ENCODE measurements at places on chromosomes 16 and 17.

- no peak for ATAC-seq
Observed at GRCh38 chr16:11084484-11084875, 140.1 kb downstream of the CLEC16A start.

DNA sequence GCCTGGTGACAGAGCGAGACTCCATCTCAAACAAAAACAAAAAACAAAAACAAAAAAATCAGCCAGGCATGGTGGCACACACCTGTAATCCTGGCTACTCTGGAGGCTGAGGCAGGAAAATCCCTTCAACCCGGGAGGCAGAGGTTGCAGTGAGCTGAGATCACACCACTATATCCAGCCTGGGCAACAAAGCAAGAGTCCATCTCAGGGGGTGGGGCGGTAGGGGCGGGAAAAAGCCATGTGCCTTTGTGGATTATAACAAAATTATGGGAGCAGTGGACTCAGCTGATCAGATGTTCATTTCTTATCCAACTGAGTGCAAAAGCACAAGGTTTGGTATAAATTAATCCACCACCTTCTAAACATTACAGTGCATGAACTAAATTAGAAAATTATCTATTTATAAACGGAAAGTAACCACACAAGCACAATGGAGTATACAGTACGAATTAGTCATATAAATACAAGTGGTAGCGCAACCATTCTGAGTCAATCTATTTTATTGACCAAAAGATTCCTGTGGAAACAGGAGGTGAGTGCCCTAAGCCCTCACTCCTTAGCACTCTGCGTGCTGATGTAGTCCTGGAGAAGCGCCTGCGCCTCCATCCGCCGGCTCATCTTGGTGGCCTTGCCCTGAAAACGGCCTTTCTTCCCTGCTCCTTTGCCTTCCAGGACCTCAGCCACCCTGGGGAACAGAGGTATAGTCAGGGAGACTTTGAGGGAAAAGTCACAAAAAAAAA, 14.0 kb downstream of the AARSD1 start:
- ATAC-seq, result no peak

DNA sequence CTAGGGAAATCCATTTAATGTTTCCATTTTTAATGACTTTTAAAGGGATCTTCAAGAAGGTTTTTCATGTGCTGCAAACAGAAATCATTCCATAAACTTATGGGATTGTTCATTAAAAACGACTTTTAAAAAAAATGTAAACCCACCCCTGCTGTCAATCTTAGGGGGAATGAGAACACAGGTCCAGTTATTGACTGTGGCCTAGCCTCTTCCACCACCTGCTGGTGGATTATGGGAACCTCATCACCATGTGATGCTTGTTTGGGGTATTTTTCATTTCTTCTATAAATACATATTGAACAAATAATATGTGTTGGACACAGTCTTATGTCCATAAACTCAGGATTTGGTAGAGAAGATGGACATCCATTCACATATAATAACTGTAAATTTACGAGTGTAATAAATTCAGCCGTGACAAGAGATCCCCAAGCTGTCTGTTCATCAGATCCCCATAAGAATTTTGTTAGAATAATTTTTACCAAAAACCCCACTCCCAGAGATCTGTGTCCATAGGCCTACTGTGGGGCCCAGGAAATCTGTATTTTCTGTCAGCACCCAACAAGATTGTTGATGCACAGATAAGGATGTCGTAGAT, 42.0 kb upstream of the TMC5 start:
- peak; percentile 73 for ATAC-seq

- ATAC-seq, result no peak
Observed at GRCh38 chr17:22411185-22411784, 719.0 kb downstream of the KCNJ18 start.

GRCh38 chr16:23240994-23241393, 58.4 kb downstream of the SCNN1G start:
- ATAC-seq, result no peak

Data from stimulated activated memory B cell treated with anti-CD40 and anti-IgM and Interleukin-4, amounts not matched to agents 10 μg/mL and 1 μg/mL and 100 μg/mL, for 72 hours (primary cell).